Endodermal cell (in vitro differentiated cells): ENCODE measurements at places on chromosomes 16 and 17.
A peak's percentile ranks its signal among the peaks of the same experiment; 100 is the strongest.

GRCh38 chr17:10130263-10130662 lies 68.1 kb downstream of the GAS7 start:
- DNase-seq: peak; percentile 9

GRCh38 chr17:47162013-47162622 lies 27.0 kb downstream of the CDC27 start:
- no peak for DNase-seq

DNA sequence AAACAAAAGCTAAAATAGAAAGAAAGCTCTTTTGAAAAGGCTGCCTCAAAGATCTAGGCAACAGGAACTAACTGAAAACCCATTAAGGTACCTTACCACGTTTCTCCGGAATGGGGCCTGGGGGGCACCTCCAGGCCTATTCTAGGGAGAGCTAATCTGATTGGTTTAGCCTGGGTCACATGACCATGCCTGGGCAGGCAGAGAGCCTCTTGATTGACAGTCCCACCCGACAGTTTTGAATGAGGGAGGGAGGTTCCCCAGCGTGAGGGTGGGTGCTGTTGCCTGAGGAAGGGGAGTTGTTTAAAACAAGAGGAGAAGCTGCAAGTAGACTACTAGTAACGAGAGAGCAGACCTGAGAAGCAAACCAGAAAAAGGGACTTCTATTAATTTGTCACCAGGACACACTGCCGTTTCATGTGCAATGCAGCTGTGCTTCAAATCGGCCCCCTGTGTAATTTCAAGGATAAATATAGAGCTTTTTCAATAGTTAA lies 143.4 kb upstream of the HS3ST2 start:
- peak; percentile 91 for DNase-seq

DNA sequence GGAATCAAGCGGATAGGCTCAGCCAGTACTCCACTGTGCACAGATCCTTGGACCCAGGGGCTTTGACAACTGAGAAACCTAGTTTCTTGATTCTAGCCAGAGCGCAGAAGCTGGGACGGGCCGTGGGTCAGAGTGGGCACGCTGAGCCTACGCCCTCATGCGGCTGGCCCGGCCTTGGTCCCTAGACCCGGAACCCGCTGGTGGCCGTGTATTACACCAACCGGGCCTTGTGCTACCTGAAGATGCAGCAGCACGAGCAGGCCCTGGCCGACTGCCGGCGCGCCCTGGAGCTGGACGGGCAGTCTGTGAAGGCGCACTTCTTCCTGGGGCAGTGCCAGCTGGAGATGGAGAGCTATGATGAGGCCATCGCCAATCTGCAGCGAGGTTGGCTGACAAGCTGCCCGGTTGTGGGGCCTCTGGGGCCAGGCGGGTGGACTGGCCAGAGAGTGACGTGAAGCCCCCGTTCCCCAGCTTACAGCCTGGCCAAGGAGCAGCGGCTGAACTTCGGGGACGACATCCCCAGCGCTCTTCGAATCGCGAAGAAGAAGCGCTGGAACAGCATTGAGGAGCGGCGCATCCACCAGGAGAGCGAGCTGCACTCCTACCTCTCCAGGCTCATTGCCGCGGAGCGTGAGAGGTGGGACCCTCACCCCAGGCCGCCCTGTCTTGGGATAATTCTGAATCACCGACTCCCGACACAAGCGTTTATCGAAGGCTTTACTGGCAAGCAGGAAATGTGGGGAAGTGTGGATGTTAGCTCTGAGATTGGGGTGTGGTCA lies 946 bp downstream of the STUB1 start:
- DNase-seq: peak; percentile 73

DNA sequence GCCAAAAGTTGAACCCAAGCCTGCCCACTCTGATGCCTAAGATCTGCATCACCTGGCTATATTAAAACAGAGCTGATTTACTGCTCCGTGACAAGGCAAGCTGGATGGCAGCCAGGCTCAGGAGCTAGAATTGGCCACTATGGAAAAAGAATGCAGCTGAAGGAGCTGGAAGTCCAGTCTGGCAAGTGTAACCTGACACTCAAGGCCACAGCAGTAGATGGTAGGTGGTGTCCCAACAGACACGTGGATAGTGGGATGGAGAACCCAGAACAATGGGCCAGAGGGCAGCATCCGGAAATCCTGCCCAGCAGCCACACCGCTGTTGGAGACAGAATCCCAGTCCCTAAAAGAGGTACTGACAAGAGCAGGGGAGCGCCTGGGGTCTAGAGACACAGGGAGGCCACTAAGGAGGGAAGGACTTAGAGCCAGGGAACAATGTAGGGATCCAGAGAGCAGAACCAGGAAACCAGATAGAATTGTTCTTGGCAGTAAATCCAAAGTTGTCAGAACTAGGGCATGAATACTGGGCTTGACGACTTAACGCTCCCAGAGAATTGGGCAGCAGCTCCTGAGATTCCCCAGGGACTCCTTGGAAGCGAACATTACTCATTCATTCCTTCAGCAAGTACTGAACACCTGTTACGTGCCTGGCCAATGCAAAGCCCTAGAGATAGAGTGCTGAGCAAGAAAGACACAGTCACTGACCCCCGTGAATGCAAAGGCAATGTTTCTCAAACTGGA lies 85.7 kb downstream of the CDYL2 start:
- DNase-seq: peak; percentile 50

DNA sequence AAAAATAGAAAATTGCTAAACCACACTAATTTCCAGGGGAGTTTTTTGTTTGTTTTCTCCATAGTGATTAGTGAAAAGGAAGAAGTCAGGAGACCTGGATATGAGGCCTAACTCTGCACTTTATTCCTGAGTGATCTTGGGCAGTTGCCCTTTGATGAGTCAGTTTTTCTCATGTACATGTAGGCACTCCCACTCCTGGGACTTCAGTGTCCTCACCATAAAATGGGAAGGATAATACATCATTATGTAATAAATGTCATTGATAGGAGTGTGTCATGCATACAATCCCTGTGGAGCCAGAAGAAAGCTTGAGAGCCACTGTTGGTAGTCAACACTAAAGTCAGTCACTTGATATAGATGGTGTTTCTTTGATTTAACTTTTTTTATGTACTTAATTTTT lies 32.5 kb downstream of the WIPF2 start:
- DNase-seq: no peak

GRCh38 chr16:3022208-3022683 lies 1.5 kb downstream of the HCFC1R1 start:
- peak; percentile 95 for DNase-seq

DNA sequence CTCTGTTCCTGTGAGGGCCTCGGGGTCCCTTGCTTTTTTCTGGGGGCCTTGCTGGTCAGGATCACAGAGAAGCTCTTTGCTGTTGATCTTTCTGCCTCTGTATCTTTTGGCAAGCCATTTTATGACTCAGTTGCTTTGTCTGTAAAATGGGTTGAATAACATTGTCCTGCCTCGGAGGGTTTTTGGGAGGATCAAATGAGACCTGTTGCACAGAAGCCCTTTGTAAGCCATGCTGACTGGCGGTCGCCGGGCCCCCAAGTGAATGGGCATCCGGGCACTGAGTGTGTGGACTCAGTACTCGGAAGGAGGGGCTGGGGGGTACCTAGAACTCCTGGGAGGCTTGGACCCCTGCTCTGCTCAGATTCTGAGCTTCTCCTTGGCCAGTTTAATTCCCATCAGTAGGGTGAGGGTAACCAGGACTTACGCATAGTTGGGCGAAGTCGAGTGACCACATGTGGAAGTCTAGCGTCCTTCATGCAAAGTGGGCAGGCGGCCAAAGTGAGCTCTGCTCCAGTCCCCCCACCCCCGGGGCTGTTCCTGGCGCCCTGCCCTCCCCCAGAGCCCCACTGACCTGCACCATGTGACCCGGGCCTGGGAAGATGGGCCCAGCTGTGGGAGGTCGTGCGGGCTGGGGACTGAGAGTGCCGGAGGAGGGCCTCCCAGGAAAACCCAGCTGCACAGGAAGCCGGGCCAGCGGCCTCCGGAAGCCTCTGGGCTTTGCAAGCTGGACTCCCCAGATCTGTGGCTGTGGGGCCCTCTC lies 284.0 kb downstream of the SEC14L1 start:
- DNase-seq: peak; percentile 76

- no peak for DNase-seq
These were observed 21.5 kb upstream of the CD300E start for GRCh38 chr17:74645010-74645409.

DNA sequence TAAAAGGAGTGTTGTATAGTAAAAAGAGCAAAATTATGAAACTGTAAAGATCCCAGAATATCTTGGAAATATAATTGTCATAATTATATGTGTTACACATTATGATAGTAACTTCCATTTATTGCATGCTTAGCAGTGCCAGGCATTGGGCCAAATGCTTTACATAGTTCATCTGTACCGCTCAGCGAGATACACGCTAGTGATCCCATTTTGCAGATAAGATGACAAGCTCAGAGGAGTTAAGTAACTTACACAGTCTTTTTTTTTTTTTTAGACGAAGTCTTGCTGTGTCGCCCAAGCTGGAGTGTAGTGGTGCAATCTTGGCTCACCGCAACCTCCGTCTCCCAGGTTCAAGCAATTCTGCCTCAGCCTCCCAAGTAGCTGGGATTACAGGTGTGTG lies 6.8 kb upstream of the EZH1 start:
- DNase-seq: no peak

GRCh38 chr16:59259950-59260319 lies 525.8 kb upstream of the GOT2 start:
- no peak for DNase-seq

- DNase-seq: no peak
These were observed 172.7 kb upstream of the CCL2 start for GRCh38 chr17:34082404-34082803.

DNA sequence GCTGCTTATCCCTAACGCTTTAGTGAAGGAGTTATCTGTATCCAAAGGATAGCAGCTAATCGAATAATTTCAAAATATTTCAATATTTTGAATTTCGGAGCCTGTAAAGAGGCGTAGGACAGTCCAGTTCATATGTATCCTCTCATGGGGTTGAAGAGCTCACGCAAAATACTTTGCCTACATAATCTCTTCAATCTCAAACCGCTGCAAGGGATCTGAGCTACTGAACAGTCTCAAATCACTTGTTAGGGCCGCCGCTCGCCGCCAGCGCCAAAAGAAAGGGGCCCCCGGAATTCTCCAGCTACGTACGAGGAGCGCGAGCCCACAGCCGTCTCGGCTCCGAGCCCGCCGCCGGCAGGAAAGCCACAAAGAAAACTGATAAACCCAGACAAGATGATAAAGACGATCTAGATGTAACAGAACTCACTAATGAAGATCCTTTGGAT lies 601 bp upstream of the RFWD3 start:
- DNase-seq: peak; percentile 81

DNA sequence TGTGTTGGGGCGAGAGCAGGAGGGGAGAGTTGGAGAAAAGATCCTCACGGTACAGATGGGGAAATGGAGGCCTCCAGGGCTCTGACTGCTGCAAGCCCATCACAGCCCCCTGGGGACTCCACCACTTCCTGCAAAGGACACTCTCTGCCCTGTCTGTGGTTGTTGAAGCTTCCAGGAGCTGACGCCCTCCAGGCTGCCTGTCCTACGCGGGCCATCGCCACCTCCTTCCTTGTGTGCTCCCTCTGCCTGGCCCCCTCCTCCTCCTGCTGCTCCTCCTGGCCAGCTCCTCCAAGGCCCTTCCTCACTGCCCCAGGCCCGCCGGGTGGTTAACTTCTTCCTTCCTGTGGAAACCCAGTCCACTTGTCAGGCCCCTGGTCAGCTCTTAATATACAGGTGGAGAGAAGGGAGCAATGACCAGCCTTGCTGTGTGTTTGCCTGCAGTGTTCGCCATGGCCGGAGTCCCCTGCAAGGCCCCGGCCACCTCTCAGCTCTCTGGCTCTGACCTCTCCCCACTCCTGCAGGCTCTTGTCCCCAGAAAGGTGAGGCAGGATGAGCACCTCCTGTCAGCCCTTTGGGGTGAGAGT lies 18.4 kb upstream of the STAC2 start:
- peak; percentile 79 for DNase-seq

DNA sequence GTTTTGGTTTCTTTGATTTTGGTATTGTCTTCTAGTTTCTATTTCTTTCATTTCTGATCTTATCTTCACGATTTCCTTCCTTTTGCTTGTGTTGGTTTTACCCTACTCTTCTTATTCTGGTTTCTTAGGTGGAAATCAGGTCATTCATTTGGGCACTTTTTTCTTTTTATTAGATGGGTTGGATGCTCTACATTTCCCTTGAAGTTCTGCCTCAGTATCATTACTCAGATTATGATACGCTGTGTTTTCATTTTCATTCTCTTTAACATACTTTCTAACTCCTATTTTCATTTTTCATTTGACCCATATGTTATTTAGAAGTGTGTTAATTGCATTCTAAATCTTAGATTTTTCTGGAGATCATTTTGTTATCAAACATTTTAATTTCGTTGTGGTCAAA lies 108.6 kb downstream of the IRF8 start:
- no peak for DNase-seq

- peak; percentile 94 for DNase-seq
These were observed 49.3 kb upstream of the USP7 start for GRCh38 chr16:9012848-9013507.

GRCh38 chr16:63745456-63745855 lies 1376.4 kb downstream of the CDH11 start:
- no peak for DNase-seq

DNA sequence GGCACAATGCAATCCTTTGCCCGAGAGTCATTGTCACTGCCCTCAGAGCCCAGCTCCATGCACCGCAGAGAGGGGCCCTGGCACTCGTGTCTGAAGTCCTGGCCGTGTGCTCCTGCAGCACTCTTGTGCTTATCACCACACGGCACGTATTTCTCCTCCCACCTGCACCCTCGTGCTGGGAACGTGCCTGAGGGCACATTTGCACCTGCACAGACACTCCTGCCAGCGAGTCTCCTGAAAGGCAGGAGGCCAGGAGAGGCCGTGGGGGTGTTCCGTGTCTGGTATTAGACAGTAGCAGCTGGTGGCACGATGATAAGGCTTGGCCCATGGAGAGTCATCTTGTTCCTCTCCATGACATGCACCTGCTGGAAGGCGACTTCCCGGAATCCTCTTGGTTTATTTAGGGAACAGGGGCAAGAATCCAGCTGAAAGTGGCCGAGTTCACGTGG lies 3.4 kb upstream of the ACSF3 start:
- no peak for DNase-seq

DNA sequence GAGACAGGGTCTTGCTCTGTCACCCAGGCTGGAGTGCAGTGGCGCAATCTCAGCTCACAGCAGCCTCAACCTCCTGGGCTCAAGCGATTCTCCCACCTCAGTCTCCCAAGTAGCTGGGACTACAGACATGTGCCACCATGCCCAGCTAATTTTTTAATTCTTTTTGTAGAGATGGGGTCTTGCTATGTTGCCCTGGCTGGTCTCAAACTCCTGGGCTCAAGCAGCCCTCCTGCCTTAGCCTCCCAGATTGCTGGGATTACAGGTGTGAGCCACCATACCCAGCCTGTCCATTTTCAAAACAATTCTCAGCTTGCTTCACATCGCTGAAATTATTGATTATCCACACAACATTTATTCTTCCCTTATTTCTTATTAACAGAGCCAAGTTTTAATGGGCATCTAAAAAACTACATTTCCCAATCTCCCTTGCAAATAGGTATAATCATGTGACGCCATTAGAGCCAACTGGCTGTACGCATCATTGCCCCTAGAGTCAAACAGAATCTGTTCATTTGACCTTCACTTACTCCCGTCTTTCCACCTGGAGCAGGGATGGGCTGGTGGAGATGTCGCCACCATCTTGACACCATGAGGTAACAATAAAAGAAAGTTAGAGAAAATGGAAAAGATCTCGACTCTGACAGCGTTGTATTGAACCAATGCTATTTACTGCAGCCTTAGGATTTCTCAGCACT lies 148.0 kb upstream of the FOXF1 start:
- DNase-seq: no peak
